ENCODE measurements at places on chromosomes 4 and X. TPM values are rescaled to one million over a fixed set of nuclear protein-coding genes. Genes with fewer than 3 reads are reported as not detected.

The TRIM75 gene
- not detected for total RNA-seq

DNA sequence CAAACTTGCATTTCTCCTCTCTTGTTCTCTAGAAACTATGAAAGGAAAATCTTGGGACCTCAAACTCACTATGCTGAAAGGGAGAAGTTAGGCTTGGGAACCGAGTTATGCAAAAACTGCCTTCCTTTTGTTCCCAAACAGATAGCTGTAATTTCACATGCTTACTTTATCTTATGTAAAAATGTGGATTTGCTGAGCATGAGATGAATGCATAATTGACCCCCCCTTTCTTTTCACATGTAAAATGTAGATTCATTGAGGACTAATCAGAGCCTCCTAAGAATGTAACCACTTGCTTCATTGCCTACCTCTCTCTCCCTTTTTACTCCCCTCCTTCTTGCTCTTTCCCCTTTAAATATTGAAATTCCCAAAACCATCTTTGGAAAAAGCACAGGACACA lies 18.0 kb downstream of the TBC1D9 start:
- H3K27me3 ChIP-seq: peaks cover 18% of the 10 kb centered on the region
- H3K4me3 ChIP-seq: no peak overlapping the region
- no peaks in the 10 kb centered on the region for H3K36me3 ChIP-seq
- DNase-seq: no peak

The H2BW2 gene
- total RNA-seq: not detected

The SRPX2 gene
- total RNA-seq: not detected

The NWD2 gene
- total RNA-seq: not detected

GRCh38 chr4:42646013-42646784 lies 10.7 kb downstream of the ATP8A1 start:
- no peak overlapping the region for H3K27ac ChIP-seq
- peaks cover 5% of the 10 kb centered on the region for H3K36me3 ChIP-seq
- no peak overlapping the region for H3K4me3 ChIP-seq
- DNase-seq: no peak

GRCh38 chr4:176778063-176778462 lies 14.7 kb downstream of the VEGFC start:
- no peak overlapping the region for H3K4me3 ChIP-seq
- H3K27me3 ChIP-seq: no peaks in the 10 kb centered on the region
- no peaks in the 10 kb centered on the region for H3K4me1 ChIP-seq

DNA sequence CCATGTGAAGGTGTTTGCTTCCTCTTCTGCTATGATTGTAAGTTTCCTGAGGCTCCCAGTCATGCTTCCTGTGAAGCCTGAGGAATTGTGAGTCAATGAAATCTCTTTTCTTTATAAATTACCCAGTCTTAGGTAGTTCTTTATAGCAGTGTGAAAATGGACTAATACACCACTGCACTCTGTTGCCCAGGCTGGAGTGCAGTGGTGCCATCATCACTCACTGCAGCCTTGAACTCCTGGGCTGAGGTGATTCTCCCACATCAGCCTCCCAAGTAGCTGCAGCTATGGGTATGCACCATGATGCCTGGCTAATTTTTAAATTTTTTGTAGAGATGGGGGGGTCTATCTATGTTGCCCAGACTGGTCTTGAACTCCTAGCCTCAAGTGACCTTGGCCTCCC lies 15.8 kb upstream of the IGFBP7 start:
- peaks cover 16% of the 10 kb centered on the region for H3K27me3 ChIP-seq
- no peak overlapping the region for H3K27ac ChIP-seq
- no peaks in the 10 kb centered on the region for H3K4me1 ChIP-seq
